ENCODE measurements at places on chromosomes 12 and 14.
A peak's percentile ranks its signal among the peaks of the same experiment; 100 is the strongest.

- no peak for DNase-seq
These were observed 21.3 kb downstream of the GCH1 start for GRCh38 chr14:54881235-54881760.

DNA sequence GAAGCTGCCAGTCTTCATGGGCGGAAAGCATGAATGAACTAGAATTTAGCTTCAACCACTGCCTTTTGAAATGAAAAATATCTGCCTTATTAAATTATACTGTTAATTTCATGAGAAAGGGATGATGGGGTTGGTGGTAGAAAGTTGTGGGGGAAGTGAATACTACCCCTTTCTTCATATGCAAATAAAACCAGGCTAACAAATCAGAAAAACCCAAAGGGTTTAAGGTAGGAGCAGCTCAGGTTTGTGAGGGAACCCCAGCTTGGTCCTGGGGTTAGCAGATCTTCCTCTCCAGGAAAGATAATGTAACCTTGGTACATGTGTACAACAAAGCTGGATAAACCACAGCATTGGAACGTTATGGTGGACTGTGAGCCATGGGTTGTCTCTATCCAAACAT lies 84.0 kb downstream of the PPP2R5C start:
- no peak for DNase-seq

DNA sequence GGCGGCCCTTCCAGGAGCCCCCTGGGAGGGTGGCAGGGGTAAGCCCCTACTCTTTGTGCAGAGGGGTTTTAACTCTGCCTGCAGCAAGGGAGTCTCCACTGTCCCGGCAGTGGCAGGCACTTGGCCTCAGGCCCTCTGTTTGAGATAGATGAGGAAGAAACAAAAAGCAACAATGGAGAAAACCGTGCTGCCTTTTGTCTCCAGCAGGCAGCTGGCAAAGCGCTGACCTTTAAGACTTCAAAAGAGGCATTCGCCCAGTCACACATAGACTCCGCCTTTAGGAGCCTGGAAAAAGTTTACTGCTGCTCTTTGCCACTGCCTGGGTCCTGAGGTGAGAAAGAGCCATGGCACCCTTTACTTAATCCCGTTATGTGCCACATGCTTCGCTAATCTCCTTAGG lies 158.2 kb upstream of the NTF3 start:
- no peak for DNase-seq

DNA sequence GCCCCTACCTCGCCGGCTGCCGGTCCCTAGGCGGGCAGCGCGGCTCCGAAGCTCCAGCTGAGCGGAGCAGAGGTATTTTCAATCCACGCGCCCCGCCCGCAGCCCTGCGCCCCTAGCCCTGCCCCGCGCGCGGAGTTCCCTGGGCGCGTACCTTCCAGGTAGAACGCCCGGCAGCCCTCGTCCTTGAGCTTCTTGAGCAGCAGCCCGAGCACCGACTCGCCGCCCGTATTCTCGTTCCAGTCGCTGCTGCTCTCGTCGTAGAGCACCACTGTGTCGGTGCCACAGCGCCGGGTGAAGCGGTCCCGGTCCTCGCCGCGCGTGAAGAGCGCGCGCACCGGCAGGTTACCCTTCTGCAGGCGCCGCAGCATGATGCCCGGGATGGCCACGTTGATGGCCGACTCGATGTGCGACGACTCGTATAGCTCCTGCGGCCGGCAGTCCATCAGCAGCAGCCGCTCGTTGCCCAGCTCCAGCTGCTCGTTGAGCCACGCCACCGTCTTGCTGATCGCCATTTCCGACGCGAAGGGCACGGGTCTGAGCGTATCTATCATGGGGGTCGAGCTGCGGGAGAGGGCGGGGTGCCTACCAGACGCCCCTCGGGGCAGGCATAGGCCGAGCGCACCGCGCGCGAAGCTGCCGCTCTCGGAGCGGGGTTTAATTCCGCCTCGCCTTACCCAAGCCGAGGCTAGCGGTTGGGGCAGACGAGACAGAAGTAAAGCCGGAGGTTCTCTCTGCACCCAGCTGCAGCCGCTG lies 636 bp downstream of the DUSP6 start:
- no peak for DNase-seq

GRCh38 chr14:68363466-68363842 lies 429.4 kb downstream of the ZFP36L1 start:
- no peak for DNase-seq

DNA sequence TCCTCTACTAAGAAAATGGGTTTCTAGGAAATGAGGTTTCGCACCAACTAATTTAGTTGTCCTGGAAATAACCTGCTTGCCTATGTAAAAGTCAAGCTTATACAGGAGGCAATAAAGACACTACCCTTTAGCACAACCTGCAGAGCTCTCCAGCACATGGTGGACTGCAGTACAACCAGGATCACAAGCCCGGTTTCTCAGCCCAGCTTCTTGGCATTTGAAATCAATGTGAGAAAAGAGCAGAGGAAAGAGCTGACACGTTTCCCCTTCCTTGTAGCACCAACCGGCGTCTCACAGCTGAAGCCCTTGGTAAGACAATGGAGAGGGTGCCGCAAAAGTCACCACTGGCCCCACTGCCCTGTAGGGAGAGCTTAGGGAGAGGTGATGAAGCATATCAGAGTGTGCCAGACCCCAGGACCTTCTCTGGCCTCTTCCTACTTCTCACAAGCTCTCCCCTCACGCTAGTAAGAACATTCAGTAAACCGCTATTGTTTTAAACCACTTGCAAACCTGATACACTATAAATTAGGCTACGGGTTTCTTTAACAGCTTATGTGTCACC lies 8.6 kb downstream of the SPTLC2 start:
- DNase-seq = no peak

DNA sequence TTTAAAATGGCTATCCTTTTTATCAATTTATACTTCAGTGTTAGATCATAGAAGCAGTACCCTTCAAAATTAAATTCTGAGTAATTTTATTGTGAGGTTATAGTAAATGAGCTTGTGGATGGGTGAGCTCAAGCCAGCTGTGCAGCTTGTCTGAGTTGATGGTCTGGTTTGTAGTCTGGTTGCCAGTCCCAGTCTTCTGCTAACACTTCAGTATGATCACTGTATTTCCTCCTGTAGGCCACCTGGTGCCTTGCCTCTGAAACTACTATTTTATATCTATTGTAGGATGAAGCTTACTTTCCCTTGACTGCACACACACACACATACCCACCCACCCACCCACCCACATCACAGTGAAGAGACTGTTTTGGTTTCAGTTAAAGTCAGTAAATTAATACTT lies 496.4 kb downstream of the PCNX1 start:
- DNase-seq = no peak

DNA sequence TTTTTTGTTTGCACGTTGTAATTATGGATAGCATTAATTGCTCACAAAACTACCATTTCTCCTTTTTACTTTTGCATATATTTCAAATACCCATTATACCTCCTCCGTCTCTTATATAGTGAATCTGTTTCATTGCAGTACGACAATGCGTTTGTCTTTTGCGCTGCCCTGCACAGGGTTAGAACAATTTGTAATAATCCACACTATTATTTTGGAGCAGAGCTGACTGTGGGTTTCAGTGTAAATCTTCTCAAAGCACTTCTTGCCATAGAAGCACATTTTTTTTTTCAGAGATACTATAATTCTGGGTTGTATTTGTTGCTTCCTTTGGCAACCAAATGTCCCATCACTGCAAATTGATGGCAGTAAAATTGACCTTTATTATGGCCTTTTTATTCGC lies 451.8 kb upstream of the STXBP6 start:
- no peak for DNase-seq

- DNase-seq = no peak
These were observed 113.3 kb upstream of the ATP2B1 start for GRCh38 chr12:89821896-89822295.

DNA sequence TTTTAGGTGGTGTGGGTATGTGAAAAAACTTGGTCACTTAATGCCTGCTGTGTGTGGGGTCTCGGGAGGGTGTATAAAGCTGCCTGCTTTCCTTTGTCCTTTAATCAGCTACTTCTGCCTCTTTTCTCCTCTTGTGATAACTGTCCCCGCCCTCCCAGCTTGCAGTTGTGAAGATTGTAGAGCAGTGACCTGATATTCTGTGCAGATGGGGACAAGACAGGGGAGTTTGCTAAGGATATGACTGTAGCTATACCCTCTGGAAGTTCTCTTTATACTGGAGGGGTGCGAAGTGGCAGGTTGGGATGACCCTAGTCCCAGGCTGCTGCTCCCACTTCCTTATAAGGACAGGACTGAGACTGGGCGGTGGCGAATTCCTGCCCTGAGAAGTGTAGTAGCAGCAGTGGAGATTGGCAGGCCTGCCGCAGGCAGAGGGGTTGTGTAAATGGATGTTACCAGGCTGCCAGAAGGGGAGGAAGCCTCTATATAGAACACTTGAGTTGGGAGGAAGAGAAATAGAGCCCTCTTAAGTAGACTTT lies 835 bp downstream of the MYL6 start:
- DNase-seq = no peak

DNA sequence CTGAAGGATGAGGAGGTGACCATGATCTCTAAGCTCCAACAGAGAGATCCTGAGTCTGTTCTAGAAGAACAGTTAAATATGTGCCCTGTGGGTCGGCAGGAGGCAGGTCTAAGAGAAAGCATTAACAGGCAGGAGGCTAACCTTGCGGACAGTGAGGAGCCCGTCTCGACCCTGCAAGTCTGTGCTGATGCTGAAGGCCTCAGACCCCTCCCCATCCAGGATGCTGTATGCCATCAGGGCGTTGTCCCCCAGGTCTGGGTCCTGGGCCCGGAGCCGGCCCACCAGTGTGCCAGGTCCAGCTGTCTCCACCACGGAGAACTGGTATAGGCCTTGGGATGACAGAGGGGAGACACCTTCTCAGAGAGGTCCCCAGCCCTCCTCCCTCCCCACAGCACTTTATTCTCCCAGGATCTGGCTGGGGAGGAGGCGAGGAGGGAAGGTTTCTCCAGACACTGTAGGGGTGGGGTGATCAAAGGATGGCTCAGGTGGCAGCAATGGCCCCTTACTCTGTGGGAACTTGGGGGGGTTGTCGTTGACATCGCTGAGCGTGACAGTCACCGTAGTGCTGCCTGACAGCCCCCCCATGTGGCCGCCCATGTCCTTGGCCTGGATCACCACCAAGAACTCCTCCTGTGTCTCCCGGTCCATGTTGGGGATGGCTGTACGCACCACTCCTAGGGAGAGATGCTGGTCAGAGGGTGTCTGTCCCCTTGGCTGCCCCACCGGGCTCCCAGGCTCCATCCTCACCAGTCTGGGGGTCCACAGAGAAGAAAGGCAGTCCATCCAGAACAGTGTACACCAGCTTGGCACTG lies 3.1 kb downstream of the CDH24 start:
- DNase-seq = peak; percentile 85

- DNase-seq = no peak
These were observed 178.1 kb downstream of the BCAT1 start for GRCh38 chr12:24770821-24771220.

- DNase-seq = no peak
These were observed 40.4 kb downstream of the TSPAN19 start for GRCh38 chr12:84995641-84996040.

DNA sequence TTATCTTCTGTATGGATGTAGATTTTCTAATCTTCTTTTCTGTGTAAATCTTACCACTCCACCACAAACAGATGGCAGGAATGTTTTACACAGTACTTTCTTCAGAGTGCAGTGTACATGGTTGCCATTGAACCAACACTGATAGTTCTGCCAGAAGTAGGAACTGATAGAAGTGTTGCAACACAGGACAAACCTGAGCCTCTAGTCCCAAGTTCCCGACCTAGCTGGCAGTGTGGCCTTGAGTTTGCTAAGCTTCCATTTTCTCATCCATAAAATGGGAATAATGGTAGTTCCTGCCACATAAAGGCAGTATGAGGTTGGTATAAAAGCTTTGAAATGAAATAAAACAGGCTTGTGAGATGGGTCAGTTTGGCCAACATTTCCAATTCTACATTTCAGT lies 50.8 kb upstream of the SAV1 start:
- no peak for DNase-seq

GRCh38 chr12:62250671-62251608 lies 9.3 kb upstream of the USP15 start:
- no peak for DNase-seq

DNA sequence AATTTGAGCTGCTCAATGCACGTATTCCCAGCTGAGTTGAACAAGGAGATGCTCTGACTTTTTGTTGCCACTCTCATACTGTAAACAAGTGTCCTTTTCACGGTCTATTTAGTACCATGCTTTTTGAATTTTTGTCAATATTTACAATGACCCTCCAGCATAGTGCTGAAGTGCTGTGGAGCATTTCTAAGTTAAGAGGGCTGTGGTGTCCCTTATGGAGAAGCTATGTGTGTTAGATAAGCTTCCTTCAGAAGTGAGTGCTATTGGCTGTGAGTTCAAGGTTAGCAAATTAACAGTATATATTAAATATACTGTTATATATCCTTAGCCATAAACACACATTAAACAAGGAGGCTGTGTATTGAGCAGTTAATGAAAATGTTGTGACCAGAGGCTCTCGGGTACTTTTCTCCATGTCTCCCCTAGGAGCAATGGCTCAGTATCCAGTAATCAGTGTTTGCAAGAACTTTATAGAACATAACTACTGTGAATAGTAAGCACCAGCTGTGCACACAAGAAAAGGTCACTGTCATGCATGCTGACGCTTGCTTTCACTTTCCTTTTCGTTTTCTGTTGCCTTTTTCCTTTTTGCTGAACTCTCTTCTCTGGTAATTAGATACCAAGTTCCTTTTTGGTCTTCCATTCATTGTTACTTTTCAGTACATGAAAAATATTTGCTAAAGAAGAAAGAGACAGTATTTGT lies 187.2 kb upstream of the NEDD1 start:
- DNase-seq = no peak

DNA sequence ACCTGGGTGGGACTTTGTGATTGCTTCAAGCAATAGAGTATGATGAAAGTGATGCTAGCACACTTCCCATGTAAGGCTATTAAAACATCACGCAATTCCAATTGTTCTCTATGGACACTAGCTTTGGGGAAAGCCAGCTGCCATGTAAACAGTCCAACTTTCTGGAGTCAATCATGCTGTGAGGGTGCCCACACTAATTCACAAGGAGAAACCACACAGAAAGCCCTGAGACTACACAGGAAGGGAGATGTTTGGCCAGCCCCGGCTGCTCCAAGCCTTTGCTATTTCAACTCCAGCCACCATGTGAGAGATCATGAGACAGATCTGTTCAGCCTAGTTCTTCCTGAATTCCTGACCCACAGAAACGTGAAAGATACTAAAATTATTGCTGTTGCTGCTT lies 96.3 kb downstream of the ST8SIA1 start:
- DNase-seq = no peak

DNA sequence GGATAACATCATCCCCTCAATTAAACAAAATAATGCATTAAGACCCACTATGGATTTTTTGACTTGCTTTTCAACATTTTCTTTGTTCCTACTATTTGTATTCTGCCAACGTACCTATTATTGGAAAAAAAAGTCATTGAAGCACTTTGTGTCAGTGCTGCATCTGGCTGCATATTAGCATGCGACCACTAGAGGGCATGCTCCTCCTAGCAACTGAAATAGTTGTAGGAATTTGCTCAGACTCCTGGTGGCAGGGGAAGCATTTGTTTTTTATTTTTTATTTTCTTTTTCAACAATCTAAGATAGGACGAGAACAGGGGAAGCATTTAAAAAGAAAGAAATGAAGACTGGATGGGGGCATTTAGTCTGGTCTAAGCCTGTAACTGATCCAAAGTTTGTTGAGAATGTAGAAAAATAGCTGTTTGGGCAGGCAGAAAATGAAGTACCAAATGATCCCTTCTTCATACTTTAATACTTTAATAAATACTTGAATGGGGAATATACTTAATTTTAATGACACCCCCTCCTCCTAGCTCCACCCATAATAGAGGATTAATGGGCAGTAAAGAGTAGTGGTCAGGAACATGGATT lies 14.5 kb upstream of the CLEC4A start:
- DNase-seq = no peak

GRCh38 chr14:55356913-55357312 lies 54.7 kb downstream of the ATG14 start:
- no peak for DNase-seq
